ENCODE measurements at places on chromosomes 16 and 17.

DNA sequence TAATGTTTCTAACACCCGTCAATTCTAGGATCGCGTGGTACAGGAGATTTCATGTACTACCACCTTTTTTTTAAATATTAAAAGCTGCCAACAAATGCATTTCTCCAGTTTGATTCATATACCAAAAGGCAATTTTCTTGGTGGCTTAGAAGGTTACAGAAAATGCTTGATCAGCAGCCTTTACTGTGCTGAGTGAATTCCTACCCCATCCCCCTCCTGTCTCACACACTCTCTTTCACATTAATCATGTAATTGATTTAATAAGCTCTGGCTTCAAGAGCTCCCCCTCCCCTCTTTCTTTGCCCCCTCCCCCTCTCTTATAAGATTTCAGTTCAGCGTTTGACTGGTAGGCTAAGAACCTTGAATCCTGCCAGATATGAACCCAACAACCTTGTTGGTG is 110.5 kb downstream of the RBFOX1 start:
- DNase-seq: no peak

GRCh38 chr17:36594626-36595401 is 3.1 kb downstream of the DHRS11 start:
- no peak for DNase-seq

DNA sequence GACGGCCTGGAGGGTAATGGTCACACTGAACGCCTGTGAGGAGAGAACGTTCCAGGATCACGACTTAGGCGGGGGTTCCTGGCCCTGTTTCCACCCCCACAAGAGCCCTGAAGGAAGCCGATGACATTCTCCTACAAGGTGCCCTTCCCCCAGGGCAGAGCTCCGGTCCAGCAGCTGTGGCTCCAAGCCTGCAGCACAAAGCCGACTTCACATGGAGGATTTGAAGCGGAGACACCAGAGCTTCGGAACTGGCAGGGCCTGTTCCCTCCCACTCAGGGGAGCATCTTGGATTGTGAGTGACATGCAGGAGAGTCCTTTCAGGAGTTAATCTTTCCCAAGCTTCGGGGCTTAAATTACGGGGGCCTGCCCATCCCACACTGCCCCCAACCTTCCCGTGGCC is 5.0 kb downstream of the FADS6 start:
- DNase-seq: no peak

GRCh38 chr16:22694887-22695382 is 119.0 kb upstream of the HS3ST2 start:
- peak; percentile 81 for DNase-seq

GRCh38 chr16:776824-777223 is 11.4 kb downstream of the RPUSD1 start:
- no peak for DNase-seq

GRCh38 chr16:78538919-78539318 is 439.5 kb downstream of the WWOX start:
- no peak for DNase-seq

GRCh38 chr17:74190154-74190553 is 13.3 kb upstream of the RPL38 start:
- DNase-seq: peak; percentile 46
